HFFc6 (cell line): ENCODE measurements at places on chromosomes 3 and 15.

DNA sequence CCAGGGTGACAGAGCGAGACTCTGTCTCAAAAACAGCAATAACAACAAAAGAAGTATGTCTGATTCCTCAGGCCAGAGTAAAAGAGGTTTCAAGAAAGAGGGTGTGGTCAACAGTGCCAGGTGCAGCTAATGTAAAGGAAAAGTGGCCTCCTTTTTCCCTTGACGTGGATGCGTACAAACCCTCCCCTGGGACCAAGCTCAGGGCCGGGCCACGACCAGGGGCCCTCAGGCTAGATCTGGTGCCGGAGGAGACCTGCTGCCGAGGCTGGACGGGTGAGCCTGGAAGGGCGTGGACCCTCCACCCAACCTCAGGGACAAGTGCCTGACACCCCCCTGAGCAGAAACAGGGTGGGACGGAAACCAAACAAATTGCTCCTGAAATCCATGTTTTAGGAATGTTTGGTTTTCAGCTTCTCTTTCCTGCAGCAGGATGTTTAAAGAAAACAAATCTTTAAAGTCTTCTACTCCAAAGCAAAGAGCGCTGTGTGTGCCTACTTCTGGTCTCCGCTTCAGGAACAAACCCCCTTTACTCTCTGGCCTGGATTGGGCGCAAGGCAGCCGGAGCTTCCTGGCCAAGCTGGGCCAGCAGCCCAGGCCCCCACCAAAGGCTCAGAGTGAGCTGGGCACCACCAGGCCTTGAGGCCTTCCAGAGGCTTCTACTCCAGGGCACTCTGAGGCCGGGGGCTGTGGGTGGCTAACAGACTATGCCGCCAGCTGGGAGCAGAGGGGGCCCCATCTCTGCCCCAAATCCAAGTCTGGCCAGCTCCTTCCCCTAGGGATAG, 21.4 kb downstream of the ZDHHC19 start:
- no peak for DNase-seq

DNA sequence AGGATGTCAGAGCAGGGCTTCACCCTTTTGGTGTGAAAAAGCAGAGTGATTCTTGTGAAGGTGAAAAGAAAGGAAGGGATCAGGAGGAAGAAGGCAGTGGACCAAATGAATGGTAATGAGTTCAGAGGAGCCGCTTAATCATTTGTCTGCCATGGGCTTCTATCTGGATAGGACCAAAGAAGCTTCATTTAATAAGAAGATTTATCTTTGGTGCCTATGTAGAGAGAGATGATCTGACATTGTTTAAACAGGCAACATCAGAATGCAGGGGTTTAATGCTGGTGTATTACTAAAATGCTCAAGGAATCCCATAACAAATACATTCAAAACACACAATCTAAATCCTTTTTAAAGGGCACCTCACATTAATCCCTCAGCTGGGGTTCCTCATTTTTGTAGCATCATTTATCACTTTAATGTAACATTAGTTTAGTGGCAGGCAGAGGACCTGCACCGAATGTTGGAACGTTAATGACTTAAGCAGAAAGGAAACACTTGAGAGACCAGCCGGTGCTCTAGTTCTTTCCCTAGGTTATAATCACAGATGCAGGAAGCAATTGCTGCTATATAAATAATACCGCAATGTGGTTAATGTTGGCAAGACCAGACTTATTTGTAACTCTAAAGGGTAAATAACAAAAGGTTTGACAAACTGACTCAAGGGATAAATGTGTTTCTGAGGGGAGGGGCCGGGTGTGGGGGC, 27.9 kb upstream of the IL1RAP start:
- no peak for DNase-seq

DNA sequence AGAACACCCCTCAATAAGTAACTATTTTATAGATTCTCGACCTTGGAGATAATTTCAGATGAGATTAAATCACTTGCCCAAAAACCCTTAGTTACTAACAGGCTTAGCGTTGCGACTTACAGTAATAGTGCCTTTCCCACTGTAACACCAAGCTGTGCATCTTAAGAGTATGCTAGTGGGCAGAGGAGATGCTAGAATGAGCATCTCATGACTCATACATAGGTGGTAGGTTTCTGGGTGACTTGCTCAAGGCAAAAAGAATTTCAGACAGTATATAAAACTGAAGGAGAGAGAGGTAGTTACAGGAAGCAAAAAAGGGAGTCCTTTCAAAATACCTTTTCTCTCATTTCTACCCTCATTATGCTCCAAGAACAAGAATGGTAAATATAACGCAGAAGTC, 3.9 kb downstream of the KATNBL1 start:
- peak; percentile 19 for DNase-seq

DNA sequence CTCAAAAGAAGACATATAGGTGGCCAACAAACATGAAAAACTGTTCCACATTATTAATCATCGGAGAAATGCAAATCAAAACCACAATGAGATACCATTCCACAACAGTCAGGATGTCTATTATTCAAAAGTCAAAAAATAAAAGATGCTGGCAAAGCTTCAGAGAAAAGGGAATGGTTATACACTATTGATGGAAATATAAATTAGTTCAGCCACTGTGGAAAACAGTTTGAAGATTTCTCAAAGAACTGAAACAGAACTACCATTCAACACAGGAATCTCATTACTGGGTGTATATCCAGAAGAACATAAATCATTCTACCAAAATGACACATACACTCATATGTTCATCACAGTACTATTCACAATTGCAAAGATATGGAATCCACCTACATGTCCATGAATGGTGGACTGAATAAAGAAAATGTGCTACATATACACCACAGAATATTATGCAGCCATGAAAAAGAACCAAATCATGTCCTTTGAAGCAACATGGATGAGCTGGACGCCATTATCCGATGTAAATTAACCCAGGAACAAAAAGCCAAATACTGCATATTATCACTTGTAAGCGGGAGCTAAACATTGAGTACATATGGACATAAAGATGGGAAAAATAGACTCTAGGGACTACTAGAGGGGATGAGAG, 32.7 kb upstream of the DGKG start:
- DNase-seq: no peak

DNA sequence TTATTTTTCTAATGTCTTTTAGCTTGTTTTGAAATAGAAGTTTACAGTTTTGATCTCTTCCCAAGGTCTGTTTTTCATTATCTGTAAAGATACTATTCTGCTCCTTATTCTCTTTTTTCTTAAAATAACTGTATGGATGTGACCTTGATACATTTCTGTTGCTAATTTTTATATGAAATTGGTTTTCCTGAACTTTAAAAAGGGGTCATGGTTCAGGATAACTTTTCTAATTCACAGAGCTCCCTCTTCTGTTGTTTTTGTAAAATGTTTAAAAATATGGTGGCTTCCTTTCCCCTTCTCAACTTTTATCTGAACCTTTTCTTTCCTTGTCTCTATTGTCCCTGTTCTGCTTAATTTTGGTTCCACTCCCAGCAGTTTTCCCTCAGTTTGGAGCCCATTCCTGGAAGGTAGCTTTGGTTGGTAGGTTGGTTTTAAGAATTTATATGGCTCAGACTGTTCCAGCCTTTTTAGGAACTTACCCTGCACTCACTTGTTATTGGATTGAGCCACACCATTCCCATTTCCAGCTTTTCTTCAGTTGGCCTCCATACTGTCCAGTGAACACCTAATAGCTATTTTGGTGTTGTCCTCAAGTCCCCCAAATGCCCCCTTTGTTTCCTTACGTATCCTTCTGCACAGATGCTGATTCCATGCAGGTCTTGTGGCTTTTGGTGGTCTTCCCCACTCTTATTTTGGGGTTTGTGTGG, 70.3 kb downstream of the SLMAP start:
- DNase-seq: no peak

GRCh38 chr15:98547741-98548138, 100.6 kb upstream of the IGF1R start:
- no peak for DNase-seq

GRCh38 chr3:181402347-181402746, 309.4 kb upstream of the SOX2 start:
- DNase-seq: no peak

DNA sequence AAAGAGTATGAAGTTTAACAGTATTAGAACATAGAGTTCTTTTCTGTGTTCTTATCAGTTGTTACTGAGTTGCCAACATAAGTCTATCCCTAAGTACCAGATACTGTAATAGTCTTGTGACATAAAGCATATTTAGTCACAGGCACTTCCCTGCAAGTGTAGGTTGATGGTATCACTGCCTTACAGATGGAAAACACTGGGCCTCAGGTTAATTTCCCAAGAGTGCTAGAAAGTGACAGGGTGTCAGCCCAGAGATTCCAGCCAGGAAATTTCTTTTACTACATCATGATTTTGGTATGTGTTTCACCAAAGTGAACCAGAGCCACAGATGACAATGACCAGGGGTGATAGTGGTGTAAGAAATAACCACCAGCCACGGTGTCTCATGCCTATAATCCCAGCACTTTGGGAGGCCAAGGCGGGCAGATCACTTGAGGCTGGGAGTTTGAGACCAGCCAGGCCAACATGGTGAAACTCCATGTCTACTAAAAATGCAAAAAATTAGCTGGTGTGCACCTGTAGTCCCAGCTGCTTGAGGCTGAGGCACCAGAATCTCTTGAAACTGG, 3.2 kb downstream of the EIF1B start:
- DNase-seq: peak; percentile 25

GRCh38 chr3:129622226-129622874, 15.9 kb upstream of the PLXND1 start:
- no peak for DNase-seq

DNA sequence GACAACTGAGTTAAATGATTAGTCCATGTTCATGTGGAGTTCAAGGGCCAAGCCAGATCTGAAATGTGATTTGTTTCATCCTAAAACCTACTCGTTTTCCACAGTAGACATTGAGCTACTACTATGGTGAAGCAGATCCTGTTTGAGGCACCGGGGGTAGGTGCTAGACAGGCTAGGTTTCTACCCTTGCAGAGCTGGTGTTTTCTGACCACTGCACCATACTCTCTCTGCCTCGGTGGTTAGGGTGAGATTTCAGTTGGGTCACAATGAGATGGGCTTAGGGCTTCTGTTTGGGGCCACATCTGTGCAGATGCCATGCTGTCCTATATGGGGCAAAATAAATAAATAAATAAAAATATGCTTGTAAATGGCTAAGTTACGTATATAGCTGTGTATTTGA, 99.3 kb downstream of the OXNAD1 start:
- DNase-seq: no peak

DNA sequence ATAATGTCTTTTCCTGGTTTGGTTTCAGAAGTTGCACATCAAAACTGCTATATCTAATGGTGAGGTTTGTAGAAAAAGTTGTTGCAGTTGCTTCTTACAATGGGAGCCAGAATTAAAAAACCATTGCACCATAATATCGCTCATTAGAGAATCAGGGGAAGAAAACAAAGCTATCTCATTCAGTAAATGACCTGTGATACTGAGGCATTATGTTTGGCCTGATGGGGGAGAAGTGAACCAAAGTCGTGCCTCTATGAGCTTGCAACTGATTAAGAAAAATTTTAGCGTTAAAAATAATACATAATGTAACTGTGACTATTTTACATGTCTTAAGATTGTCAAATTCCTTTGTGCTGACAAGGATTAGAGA, 60.2 kb upstream of the ARHGEF26 start:
- DNase-seq: no peak

DNA sequence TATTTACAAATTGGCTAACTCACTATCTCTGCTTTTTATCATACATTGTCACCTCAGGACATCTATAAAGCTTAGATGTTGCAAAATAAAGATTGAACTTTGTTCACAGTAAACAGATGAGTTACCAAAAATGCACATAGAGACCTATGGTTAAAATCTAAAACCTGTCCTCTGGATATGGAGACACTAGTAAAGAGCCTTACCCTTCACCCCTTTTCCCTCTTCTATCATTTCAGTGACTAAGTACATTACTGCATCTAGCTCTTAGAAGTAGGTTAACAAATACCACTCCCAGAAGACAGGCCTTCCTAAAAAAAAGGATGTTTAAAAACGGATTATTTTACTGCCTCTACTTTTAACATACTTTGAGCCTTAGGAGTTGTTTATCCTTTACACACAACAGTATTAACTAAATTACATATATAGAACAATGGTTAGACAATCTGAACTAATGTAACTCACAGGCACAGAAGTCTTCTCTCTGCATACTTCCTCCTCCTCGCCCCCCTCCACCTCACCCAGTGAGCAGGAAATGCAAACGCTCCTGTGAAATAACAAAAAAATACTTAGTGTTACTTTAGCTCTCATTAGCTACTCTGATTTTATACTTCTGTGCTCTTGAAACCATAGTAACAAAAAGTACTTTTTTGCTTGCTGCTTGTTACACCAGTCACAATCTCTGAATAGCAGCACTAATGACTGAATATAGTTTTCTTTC, 23.3 kb downstream of the IREB2 start:
- no peak for DNase-seq

DNA sequence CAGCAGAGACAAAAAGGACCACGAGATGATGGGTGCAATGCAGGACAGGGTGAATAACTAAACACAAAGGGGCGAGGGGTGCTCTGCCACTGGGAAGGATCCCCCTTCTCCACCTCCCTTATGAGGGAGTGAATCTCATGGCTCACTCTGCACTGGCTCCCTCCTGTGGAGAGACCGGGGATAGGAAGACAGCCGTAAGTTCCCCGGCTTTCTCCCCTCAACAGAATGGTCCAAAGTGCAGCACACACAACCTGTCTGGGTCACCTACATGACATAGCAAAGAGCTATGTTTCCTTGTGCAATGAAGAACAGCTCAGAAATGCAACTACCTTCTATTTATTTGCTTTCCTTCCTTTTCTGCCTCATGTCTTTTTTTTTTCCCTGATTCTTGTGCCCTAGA, 7.8 kb upstream of the ACSBG1 start:
- DNase-seq: no peak

DNA sequence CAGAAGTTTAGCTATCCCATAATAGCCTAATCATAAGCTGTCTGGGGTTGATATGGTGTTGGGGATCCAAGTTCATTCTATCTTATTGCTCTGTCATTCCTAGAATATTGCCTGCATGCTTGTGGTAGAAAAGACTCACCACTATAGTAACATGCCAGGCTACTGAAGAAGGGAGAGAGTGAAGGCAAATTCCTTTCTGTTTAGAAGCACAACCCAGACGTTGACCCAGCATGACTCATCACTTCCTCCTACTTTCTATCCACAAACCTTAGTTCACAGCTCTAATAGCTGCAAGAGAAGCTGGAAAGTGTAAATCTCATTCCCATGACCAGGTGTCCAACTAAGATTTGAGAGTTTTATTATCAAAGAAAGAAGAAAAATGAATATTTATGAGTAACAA, 57.8 kb upstream of the NMD3 start:
- peak; percentile 70 for DNase-seq

DNA sequence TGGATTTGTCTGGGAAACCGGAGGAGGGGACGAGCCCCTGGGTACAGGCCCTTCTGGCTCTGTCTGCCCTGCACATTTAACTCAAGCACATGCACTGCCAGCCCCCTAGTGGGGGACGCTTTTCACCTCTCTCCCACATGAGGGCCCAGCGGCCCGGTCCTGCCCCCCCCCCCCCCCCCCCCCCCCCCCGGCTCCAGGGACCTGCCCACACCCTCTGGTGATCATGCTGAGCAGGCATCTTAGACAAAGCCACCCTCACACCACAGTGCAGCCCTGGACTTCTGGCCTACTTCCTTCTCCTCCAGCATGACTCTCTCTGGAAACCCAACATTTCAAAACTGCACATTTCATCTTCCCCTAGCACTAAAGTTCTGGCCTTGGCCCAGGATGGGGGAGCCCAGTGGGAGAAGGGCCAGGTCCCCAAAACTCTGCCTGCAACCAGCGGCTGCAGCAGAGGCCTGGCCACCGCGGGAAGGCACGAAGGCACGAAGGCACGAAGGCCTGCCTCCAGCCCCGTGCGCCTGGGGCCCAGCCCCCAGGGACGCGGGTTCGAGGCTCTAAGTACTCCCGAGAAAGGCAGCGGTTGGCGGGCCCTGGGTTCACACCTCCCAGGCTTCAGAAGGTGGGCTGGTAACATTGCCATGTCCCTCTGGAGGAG, 14.1 kb downstream of the KLF15 start:
- DNase-seq: no peak

GRCh38 chr3:11734-12133, 184.8 kb upstream of the CHL1 start:
- no peak for DNase-seq
